ENCODE measurements at places on chromosomes 3 and 15.
A peak's percentile ranks its signal among the peaks of the same experiment; 100 is the strongest.

DNA sequence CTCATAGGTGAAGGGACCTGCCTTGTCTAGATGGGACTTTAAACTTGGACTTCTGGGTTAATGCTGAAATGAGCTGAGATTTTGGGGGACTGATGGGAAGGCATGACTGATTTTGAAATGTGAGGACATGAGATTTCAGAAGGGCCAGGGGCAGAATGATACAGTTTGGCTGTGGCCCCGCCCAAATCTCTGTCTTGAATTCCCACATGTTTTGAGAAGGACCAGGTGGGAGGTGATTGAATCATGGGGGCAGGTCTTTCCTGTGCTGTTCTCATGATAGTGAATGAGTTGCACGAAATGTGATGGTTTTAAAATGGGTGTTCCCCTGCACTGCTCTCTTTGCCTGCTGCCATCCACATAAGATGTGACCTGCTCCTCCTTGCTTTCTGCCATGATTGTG, 42.8 kb downstream of the ILDR1 start:
- no peak for DNase-seq

- DNase-seq = no peak
These were observed 254.6 kb downstream of the UACA start for GRCh38 chr15:70508561-70509281.

GRCh38 chr15:72193836-72194396, 3.7 kb downstream of the GRAMD2A start:
- DNase-seq = no peak

DNA sequence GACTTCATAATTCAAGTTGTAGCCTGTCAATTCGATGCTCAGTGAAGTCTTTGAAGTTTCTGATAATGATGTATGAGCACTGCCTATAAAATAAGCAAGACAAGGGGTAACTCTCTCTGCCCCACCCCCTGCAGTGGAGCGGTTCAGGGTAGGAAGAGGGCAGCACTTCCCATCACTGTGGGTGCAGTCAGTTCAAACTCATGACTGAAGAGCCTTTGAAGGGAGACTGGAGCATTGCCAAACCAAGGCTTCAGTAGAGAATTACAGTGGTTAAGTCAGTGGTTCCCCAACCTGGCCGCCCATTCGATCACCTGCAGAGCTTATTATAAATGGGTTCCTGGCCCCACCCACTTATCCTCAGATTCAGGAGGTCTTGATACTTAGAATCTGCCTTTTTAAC, 190.6 kb downstream of the SHQ1 start:
- peak; percentile 9 for DNase-seq

DNA sequence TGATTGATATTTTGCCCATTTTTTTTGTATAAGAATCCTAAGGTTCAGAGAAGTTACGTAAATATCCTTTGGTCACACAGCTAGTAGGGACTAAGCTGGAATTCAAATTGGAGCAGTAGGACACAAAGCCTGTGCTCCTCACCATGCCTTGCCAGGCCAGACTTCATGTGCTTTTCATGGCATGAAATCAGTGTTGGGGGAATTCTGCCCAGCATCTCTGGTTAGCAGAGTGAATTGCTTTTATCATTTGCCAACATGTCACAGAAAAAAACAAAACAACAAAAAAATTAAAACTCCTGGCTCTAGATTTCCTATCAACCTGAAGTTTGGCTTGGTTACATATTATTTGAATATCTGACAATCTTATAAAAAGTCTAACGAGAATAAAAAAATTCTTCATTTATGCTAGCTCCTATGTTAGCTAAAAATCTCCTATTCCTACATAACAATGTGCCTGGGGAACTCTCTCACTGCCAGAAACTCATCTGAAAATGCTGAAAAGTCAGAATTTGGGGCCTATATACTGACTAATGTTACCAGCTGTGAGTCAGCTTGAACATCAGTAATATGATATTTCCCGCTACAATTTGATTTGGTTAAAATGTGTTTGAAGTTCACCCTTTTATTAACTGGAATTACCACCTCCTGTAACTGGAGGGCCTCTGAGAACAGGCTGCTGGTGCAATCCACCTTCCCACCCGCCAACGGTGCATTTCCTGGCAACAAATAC, 141.7 kb downstream of the TIGIT start:
- no peak for DNase-seq

DNA sequence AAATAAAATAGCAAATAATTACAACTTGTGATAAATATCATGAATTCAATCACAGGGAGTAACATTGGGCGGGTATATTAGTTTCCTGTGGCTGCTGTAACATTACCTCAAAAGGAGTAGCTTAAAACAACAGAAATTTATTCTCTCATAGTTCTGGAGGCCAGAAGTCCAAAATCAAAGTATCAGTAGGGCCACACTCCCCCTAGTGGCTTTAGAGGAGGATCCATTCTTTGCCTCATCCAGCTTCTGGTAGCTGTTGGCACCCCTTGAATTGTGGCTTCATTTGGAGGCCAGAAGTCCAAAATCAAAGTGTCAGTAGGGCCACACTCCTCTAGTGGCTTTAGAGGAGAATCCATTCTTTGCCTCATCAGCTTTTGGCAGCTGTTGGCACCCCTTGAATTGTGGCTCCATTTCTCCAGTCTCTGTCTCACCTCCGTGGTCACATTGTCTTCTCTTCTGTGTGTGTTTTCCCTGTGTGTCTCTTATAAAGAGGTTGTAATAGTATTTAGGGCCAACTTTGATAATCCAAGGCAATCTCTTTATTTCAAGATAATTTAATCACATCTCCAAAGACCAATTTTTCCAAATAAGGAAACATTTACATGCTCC, 3.1 kb upstream of the CFAP20DC start:
- DNase-seq = no peak

DNA sequence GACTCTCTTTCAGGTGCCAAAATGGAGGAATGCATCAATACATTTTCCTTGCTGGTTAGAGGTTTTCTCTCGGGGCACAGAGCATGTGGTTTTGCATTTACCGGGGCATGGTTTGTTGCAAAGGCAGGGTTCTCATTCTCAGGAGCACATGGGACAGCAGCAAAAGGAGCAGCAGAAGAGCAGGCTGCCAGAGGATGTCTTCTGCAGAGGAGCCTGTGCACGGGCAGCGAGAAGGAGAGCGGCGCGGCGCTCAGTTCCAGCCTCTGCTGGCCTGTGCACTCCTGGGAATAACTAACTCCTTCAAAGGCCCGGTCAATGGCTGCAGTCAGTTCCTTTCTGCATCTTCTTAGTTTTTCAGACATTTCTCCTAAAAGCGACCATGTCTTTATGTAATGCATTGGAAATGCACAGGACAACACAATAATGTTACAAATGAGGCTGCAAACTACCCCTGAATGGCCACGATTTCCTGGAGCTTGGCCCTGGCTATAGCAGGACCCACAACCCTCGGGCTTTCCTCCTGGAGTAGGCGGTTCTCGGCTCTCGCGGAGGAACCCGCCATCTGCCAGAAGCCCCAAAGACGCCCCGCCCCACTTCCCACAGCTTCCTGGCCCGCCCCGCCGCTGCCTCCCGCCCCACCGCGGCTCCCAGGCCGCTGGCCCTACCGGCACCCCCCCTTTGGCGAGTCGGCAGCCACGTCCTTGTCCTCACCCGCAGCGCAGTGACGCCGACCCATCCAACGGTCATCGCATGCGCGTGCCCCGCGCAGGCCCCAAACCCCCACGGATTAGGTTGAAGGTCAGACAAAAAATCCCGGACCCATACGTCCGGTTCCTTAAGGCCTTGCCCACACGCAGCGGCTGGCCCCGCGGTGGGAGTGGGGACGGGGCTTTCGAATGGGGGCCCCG, at the start of gene C3orf62:
C3orf62 (minus strand) TSS at position 758 of the 908 bp plus-strand sequence; CDS start at position 398, 360 bp downstream.
- peak; percentile 53 for DNase-seq

- DNase-seq = no peak
These were observed 14.0 kb downstream of the ABHD6 start for GRCh38 chr3:58251631-58252035.

- DNase-seq = peak; percentile 67
These were observed at the start of gene PXK for GRCh38 chr3:58332575-58333188. PXK (plus strand) TSS chr3:58332892; CDS start chr3:58332989, 97 bp downstream.

- DNase-seq = no peak
These were observed 4.0 kb downstream of the AP2M1 start for GRCh38 chr3:184178521-184179138.

- no peak for DNase-seq
These were observed 140.7 kb downstream of the PLCH1 start for GRCh38 chr3:155604126-155604525.

- no peak for DNase-seq
These were observed 154.1 kb upstream of the CADPS start for GRCh38 chr3:63029326-63029725.

- DNase-seq = no peak
These were observed 301.8 kb downstream of the NLGN1 start for GRCh38 chr3:173699353-173699752.

DNA sequence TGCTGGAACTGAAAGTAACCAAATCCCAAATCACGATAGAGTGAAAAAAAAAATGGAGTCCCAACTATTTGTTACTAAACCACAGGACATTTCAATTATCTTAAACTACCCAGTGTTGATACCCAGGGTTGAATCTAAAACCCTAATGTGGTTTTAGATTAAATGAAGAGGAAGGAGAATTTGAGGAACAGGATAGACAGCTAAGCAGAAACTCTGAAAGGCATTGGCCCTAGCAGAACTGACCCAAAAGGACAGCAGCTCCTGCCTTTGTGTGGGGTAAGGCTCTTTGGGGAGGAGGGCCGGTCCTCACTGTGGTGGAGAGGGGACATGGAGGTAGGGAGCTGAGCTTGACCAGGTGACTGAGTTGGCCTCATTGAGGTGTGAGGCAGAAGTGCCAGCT, 30.7 kb upstream of the SNRK start:
- no peak for DNase-seq

- DNase-seq = no peak
These were observed 23.1 kb downstream of the PHLDB2 start for GRCh38 chr3:111882194-111882593.

DNA sequence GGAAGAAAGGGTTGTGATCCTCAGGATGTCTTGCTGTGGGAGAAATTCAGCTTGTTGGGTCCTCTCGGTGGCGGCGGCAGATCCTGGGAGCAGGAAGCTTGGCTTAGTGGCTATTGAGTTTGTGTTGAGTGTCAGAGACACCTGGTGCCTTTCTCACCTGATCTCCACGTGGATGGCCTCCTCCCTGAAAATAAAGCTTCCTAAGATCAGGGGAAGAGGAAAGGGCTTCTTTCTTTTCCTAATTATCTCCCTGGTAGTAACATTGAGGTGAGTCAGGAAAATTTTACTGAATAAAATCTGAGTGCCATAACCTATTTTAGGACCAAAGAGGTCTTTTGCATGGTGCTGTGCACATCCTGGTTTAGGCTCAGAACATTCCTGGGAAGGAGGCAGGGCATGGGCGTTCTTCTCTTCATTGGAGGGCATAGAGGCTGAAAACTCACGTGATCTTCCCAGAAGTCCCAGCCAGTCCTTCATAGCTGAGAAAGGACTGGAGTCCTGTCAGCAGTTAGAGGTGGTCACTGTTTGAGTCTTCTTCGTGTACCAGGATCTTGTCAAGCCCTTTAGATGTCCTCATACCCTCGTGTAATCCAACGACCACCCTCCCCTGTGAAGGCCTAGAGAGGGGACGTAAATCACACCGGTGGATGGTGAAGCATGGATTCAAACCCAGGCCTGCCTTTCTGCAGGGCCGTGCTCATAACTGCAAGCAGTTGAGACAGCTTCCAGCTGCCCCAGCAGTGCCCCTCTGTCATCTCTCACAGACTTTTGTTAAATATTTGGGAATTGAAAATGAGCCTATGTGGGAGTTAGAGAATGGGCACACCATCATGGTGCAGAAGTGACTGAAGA, 1.1 kb downstream of the CMTM8 start:
- DNase-seq = no peak

DNA sequence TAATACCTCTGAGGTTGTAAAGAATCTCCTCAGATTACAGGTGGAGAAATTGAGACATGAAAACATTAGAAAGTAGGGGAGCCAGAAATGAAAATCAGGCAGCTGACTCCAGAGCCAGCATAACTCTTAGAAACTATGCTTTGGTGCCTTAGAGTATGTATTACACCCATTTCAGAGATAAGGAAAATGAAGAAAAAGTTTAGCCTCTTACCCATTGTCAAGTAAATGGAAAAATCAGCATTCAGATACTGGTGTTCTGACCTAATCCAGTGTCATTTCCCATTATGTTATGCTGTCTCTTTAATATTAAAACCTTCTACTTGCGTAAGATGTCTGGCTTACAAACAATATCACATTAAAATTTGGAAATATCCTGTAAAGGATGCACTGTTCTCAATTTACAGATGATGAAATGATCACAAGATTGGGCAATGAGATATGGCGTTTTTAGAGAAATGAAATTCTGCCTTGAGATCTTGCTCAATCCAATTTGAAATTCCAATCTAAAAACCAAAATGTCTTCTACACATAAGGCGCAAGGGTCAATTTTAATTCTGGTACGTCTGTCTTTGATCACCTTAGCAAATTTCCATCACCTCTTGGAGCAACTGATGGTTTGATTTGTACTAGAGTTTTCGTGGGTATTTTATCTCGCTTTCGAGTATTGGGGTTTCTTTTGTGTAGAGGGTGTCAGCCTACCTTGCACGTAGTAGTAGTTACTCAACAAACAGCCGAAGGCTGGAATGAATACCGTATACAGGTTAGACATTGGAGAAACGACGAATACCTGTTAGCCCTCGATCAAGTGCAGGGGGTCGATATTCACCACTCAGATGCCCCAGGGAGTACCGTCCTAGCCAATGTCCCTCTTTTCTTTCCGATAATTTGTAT, 902 bp upstream of the ZCWPW2 start:
- DNase-seq = no peak

DNA sequence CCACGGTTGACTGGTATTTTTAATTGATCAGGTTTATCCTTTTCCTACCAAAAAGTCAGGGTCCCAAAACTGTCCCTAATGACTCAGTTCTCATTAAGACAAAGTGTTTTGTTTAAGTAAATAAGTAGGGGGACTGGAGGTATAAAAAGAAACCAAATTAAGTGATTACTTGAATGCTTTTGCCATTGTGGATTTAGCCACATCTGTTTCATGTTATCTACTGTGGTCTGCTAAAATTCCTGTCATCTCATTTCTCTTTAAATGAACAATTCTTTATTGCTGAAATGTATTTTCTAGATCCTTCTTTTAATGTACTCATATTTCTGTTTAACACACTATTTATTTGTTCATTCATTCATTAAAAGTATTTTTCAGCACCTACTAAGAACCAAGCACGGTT, 625.9 kb upstream of the ADAMTS9 start:
- DNase-seq = no peak

GRCh38 chr3:94036909-94037507, 8.6 kb upstream of the STX19 start:
- DNase-seq = no peak

Data from activated T-cell treated with anti-CD3 and anti-CD28 coated beads for 4 hours (primary cell).